Melanocyte of skin (primary cell): ENCODE measurements at places on chromosomes 6 and 20. TPM values are rescaled to one million over a fixed set of nuclear protein-coding genes. Genes with fewer than 3 reads are reported as not detected.

PARD6B gene
- total RNA-seq = 1.4 and 1.7 TPM in 2 replicates

C20orf144 gene
- 0.33 TPM in 1 of 2 replicates, not detected in the other for total RNA-seq

PTK6 gene
- total RNA-seq = 0.15 and 0.33 TPM in 2 replicates

PRSS16 gene
- total RNA-seq = under 0.01 TPM in 1 of 2 replicates, not detected in the other

LSM2 gene
- 41.0 and 43.6 TPM in 2 replicates for total RNA-seq

FAM217A gene
- not detected in 2 replicates for total RNA-seq

TTBK1 gene
- not detected in 2 replicates for total RNA-seq
